ENCODE measurements at places on chromosomes 5 and 9.

DNA sequence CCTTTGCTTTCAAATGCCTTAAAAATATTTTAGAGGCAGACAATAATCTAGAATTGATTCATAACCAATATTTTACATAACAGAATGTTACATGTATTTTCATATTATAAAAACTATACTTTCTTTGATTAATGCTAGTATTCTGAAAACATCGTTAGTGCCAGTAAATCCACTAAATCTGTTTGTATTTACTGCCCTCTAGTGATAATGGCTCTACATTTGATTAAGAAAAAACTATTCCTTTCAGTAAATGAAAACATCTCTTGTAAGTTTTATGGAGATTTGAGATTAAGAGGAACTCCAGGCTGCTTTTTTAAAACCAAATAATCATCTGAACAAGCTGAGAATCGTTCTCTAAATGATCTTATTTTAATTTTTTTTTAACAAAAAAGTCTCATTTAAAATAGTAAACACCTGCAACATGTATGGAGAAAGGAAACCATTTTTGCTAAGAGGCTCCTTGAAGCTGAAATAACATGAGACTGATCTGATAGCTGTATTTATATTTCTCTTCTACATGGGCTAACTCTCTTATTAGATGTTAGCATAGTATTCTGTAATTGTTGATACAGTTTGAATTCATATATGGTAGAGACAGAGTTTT, 424.7 kb downstream of the RAB3C start:
- no peak for DNase-seq

GRCh38 chr9:123485216-123485615, 129.2 kb downstream of the CRB2 start:
- DNase-seq: no peak

DNA sequence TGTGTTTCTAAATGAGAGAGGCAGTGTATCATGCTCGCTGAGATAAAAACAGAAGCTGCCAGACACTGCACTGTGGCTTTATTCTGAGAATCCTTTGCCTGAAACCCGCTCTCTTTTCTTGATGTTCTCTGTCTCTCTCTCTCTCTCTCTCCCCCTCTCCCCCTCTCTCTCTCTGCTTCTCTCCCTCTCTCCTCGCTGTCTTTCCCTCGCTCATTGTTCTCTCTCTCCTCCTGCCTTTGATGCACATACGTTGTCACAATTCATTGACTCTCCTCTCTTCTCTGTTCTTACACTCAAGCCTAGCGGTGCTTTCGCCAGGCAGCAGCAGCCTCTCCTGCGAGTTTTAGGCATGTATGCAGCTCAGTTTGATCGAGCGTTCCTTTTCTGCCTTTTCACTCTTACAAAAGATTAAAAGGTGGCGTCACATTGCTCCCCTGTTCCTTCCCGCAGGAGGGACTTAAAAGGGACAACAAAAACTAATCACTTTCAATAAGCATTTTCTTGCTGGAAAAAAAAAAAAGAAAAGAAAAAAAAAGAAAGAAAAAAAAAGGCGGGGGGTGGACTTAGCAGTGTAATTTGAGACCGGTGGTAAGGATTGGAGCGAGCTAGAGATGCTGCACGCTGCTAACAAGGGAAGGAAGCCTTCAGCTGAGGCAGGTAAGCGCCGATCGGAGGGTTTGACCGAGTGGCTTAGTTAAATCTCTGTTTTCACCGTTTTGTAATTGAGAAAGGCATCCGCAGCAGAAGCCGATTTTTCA, 717.9 kb upstream of the WWC1 start:
- no peak for DNase-seq

- DNase-seq: peak; percentile 67
Measured at GRCh38 chr5:42756606-42757601, at the start of gene CCDC152. TSS of gene CCDC152 (plus strand) at chr5:42756818. CDS start at chr5:42759122, 2,304 bp downstream.

DNA sequence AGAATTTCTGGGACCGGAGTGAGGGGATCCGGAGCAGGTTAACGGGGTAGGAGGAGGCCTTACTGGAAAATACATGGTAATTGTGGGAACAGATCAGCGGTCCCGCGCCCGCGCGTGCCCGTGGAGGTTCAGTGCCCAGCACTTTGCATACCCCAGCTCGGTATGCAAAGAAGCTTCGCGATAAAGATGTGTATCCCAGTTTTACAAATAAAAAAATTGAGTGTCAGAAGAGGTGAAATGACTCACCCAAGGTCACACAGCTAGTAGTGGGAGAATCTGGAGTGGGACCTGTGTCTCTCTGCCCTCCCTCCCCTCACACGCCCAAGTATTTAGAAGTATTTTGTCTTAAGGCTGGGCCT, 967 bp downstream of the NEURL1B start:
- DNase-seq: no peak

GRCh38 chr9:134353539-134353938, 27.3 kb downstream of the RXRA start:
- no peak for DNase-seq

DNA sequence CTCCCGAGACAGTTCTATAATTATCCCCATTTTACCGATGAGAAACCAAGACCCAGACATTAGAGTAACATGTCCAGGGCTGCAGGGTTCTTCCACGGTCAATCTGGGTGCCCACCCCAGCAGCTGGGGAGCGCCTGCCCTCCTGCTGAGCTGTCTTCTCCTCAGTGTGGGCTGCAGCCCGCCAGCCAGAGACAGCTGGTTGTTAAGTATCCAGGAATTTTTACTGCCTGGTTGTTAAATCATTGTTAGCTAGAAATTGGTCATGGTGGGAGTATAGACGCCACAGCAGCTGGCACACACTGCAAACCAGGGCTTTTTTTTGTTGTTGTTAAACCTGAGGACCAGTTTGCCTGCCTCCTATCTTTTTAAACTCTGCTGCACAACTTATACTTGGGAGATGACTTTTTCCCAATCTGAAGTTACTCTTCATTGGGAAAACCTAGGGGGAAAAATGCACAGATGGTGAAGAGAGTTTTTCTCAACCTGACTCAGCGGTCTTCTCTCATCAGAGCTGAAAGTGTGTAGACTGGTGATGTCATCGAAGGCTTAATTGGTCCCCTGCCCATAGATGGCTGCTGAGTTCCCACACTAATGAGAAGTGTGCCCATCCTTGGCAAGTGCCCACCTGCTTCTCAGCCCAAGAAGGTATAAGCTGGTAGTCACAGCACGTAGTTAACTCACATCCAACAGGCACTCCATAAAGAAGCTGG, 208.6 kb downstream of the DRD1 start:
- DNase-seq: no peak

- no peak for DNase-seq
Measured at GRCh38 chr5:180040287-180041214, 31.0 kb downstream of the RNF130 start.

GRCh38 chr5:8908055-8908683, 637.7 kb downstream of the SEMA5A start:
- no peak for DNase-seq
